ENCODE measurements at places on chromosomes 2 and 18.

- no peak for DNase-seq
These were observed 377.1 kb downstream of the TNS1 start for GRCh38 chr2:217625557-217626169.

- DNase-seq = no peak
These were observed 496.9 kb upstream of the TNP1 start for GRCh38 chr2:217356781-217357180.

GRCh38 chr2:85503851-85504777 lies 34.9 kb upstream of the MAT2A start:
- DNase-seq = no peak

- DNase-seq = no peak
These were observed 5.7 kb downstream of the PSME4 start for GRCh38 chr2:53964987-53965687.

- DNase-seq = no peak
These were observed 1.8 kb downstream of the MPV17 start for GRCh38 chr2:27320958-27321543.

GRCh38 chr18:72543357-72544055 lies 636 bp downstream of the CBLN2 start:
- DNase-seq = no peak

- DNase-seq = no peak
These were observed 441.7 kb downstream of the THSD7B start for GRCh38 chr2:137207030-137207429.

GRCh38 chr2:201219328-201220096 lies 36.6 kb downstream of the CASP10 start:
- no peak for DNase-seq

Data from CD4-positive, alpha-beta T cell treated with Interleukin-4 for 4 hours (primary cell).